ENCODE measurements at places on chromosomes 3 and 15.
A peak's percentile ranks its signal among the peaks of the same experiment; 100 is the strongest.

GRCh38 chr3:53159156-53160060 lies 1.6 kb upstream of the PRKCD start:
- DNase-seq, result no peak

DNA sequence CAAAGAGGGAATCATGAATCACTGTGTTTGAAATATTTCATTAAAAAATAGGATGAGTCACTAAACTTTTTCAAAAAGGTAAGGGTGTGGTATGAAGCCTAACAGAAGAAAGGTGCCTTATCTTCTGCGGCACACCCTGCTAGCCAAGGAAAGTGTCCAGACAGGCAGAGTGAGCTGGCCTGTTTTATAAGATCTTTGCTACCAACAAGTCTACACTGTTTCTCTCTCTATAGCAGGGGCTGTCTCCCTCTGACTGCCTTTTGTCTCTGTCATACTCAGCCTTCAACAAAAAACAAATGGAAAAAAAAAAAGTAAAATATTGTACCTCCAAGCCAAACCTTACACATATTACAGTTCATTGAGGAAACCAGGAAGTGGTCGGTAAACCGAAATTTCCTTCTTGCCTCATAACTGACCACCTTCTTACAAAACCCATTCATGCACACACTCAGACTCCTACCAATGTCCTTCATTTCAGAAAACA lies 9.1 kb downstream of the ZDHHC3 start:
- DNase-seq, result no peak

DNA sequence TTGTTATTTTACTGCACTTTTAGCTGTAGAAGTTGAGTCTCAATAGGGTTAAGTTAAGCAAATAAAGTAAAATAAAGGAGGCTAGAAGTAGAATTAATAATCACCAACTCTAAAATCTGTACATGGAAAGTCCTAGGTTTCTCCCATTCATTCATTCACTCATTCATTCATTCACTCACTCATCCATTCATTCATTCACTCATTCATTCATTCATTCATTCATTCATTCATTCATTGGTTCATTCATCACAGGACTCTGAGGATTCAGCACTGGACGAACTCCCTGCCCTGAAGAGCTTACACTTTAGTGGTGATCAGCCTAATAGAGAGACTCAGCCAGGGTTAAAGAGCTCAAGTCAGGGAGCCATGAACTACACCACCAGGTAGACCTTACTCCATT lies 4.5 kb upstream of the LSG1 start:
- no peak for DNase-seq

DNA sequence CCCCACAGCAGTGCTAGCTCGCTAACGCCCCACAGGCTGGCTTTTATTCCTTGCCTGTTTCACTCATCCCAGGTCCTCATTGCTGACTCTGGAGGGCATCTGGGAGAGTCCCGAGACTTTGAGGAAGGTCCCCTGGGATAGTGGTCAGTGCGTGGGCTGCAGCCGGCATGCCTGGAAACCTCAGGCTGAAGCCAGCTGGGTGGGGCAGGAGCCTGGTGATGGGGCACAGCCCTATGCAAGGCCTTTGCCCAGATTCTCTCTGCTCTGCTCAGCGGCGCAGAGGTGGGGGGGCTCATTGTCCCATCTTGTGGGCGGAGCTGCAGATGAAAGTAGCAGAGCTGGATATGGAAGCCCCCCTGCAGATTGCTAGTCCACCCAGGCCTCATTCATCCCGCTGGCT lies 55.7 kb upstream of the SMAD6 start:
- DNase-seq, result peak; percentile 92

- DNase-seq, result no peak
Observed at GRCh38 chr3:50423543-50423942, 64.2 kb upstream of the TMEM115 start.

DNA sequence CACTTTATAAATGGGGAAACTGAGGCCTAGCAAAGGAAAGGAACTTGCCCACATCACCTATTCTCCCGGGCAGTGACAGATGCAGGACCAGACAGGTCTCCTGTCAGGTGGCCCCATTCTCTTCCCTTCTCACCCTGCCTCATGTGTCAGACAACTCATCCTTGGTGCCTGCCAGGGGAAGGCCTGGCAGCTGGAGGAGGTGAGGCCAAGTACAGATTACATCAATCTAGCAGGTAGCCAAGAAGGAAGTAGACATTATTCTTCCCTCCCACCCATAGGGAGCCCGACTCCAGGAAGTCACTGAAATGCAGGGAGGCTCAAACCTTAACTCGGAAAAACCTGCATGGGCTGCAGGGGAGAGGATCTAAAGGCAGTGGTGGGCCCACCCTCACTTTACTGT lies 39.6 kb downstream of the DAPK2 start:
- no peak for DNase-seq

DNA sequence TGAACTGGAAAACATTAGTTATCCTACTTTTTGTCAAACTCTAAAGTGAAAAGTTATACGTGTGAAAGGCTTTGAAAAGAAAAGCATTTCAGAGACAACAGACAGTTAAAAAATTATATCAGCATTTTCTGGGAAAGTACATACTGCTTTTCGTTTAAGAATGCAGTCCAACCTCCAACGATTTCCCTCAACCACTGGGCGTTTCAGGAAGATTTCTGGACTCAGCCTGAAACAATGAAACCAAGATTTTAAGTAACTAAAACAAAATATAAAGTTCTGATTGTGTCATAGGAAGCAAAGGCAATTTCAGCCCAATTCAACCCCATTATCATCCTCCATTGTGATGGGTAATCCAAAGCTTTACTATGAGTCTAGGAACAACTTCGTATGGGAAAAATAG lies 110.7 kb downstream of the PLD1 start:
- peak; percentile 15 for DNase-seq

DNA sequence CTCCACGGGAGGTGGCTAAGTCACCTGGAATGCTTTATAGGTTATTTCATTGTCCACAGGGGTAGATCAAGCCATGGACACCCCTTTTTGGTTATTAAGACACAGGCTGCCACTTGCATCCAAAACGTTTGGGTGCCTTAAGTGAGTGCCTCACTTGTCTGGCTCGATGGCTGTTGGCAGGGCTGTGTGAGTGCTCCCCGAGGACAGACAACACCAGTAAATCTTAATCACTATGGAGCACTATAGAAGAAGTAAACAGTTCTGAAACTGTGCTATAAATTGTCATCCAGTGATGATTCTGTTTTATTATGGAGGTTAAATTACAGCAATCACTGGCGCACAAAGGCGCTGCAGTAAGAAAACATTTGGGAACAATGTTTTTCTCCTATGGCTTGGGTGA lies 215.5 kb downstream of the CACNA2D3 start:
- DNase-seq, result no peak

- DNase-seq, result no peak
Observed at GRCh38 chr3:99927671-99928457, 110.2 kb downstream of the CMSS1 start.

DNA sequence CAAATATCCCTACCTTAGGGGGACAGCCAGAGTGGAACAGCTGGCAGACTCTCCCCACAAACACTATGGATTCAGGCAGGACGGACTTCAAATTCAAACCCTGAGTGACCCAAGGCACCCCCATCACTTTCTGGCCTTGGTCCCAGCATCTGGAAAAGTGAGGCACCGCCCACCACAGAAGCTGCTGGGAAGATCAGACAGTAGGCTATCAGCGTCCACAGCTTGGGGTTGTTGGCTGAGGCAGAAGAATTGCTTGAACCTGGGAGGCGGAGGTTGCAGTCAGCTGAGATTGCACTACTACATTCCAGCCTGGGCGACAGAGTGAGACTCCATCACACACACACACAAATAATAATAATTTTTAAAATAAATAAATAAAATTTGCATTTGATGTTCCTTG lies 8.5 kb downstream of the PFKFB4 start:
- DNase-seq, result no peak
